Epithelial cell of proximal tubule (primary cell): ENCODE measurements at places on chromosomes 4 and X.

GRCh38 chr4:133592106-133592505 is 443.0 kb downstream of the PCDH10 start:
- no peak for DNase-seq

- DNase-seq, result no peak
Measured at GRCh38 chr4:91118597-91118996, 991.4 kb downstream of the CCSER1 start.

DNA sequence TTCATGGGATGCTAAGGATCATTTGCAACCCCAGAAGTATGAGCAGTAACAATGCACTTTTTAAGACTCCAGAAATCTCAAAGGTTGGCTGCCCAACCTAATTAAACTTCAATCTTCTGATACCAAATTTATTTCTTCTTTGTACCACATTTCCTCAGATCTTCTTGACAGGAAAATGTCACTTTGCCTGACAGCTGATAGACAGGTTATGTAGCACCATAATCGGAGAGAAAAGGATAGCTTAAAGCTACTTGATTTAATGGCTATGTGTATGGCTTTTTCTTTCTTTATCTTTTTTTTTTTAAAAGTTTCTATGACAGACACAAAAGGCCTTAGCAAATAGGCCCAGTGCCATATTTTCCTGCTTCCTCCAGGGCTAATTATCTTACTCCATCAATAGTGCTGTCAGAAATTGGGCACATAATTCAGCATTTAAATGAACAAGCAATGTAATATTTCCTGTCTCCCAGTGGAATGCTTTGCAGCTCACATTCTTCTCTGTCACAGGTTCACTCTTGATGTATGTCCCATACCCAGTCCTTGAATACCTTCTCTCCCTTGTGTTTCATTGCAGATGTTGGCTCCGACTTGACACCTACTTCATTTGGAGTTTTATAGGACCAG is 795.7 kb downstream of the ADGRL3 start:
- DNase-seq, result no peak

DNA sequence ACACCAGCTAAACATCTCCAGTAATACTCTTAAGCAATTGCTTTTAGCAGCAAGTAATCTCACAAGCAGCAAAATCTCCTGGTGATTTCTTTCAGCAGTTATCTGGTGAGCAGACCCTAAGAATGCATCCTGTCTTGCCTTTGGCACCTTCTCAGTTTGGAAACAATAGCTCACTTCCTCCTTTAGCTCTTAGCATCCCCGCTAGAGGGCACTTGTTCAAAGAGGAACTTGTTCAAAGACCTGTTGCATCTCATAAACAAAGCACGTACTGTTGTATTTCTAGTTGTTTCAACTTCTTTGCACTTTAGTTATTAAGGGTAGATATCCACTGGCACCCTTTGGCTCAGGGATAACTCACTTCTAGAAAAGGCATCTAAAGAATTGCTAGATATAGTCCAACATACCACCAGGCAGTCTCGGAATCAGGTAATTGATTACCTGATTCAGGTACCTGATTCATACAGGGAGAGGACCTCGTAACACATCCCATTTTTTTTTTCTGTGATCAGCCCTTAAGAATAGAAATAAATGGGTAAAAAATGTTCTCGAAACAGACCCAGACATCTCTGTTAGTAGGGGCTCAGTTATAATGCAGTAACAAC is 81.9 kb upstream of the QRFPR start:
- DNase-seq, result no peak

DNA sequence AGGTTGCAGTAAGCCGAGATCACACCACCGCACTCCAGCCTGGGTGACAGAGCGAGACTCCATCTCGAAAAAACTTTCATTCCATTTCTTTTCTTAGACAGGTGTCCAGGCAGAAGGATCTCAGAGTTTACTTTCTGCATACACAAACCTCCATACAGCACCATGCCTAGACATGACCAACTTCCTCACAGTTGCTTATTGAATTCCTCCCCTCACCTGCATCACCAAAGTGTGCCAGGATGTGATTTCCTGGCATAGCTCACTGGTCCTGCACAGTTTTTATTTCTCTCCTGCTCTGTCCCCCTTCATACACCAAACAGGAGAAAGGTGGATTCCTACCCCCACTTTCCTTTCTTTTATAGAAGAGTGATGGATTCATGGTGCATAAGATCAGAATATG is 34.7 kb upstream of the PPARGC1A start:
- no peak for DNase-seq

DNA sequence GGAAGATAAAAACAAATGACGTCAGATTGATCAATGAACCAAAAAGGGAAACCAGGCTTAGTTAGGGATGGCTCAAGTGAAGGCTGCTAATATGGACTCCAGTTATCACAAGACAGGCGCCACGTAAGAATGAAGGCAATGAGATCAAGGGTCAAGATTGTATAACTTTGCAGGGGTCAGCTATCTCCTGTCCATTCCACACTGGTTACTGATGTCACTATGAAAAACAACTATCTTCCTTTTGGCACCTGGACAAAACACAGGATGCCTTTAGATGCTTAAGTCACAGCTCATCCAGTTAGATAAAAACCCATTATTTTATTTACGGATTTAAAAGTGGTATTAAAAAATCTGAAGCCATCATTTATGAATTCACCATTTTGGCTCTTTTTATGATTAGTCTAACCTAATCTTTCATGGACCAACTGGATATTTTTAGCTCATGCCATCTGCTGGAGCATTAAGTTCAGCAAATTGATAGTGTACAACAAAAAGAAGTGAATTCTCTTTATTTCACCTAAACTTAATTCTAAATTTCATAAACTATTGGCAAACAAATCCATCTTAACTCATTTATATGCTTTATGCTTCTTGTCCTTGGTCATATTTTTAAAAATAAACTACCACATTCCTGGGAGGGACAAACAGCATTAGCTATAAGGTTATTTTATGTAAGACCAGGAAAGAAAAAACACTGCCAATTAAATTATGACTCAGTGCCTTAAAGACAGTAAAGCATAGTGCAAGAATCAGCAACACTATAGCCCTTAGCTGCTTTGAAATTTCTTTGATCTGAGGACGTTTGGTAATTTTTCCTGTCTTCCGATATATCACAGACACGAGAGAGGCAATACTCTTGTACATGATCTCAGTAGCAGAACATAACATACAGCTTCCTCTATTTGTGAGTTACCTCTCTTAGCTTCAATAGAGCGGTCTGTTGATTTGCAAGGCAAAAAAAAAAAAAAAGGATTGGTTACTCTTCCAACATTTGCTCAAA is 27.0 kb downstream of the DHX15 start:
- DNase-seq, result peak; percentile 16

GRCh38 chr4:184983672-184984356 is 34.5 kb upstream of the HELT start:
- DNase-seq, result peak; percentile 39

- no peak for DNase-seq
Measured at GRCh38 chr4:12242354-12242753, 813.7 kb upstream of the HS3ST1 start.

DNA sequence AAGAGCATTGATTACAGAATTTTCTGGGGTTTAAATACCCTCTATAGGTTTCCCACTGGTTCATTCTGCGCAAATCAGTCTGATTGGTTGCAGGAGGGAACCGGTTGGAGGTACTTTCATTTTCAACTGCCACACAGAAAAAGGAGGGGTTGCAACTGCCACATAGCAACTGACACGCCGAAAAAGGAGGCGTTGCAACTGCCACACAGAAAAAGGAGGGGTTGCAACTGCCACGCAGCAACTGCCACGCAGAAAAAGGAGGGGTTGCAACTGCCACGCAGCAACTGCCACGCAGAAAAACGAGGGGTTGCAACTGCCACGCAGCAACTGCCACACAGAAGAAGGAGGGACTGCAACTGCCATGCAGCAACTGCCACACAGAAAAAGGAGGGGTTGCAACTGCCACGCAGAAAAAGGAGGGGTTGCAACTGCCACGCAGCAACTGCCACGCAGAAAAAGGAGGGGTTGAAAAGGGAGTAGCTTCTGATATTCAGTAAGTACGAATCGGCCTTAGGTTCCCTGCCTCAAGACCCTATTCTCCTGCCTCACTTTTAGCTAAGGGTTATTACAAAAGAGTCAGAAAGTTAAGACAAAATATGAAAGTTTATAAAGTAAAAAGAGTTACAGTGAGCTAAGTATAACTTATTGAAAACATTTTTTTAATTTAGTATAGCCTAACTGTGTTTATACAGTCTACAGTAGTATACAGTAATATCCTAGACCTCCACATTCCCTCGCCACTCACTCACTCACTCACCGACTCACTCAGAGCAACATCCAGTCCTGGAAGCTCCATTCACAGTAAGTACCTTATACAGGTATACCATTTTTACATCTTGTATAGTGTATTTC is 431.8 kb downstream of the KCTD8 start:
- no peak for DNase-seq

GRCh38 chr4:137359691-137360315 is 172.5 kb downstream of the PCDH18 start:
- no peak for DNase-seq

- DNase-seq, result no peak
Measured at GRCh38 chr4:47974566-47974965, 41.9 kb downstream of the CNGA1 start.

DNA sequence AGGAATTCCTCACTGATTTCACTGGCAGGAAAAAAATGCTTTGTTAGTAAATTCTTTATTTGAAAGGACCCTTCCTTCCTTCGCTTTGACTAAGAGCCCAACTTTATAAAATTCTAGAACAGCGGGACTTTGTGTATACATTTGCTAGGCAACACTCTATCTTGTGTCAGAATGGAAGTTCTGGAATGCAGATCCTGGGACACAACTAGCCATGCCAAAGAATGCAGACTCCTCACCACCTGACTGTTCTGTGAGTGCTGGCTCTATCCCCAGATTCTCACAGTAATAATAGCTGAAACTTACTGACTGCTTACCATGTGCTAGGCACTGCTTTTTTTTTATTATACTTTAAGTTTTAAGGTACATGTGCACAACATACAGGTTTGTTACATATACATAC is 73.3 kb upstream of the ZDHHC15 start:
- DNase-seq, result no peak

GRCh38 chr4:127959794-127960193 is 5.2 kb downstream of the MFSD8 start:
- no peak for DNase-seq

DNA sequence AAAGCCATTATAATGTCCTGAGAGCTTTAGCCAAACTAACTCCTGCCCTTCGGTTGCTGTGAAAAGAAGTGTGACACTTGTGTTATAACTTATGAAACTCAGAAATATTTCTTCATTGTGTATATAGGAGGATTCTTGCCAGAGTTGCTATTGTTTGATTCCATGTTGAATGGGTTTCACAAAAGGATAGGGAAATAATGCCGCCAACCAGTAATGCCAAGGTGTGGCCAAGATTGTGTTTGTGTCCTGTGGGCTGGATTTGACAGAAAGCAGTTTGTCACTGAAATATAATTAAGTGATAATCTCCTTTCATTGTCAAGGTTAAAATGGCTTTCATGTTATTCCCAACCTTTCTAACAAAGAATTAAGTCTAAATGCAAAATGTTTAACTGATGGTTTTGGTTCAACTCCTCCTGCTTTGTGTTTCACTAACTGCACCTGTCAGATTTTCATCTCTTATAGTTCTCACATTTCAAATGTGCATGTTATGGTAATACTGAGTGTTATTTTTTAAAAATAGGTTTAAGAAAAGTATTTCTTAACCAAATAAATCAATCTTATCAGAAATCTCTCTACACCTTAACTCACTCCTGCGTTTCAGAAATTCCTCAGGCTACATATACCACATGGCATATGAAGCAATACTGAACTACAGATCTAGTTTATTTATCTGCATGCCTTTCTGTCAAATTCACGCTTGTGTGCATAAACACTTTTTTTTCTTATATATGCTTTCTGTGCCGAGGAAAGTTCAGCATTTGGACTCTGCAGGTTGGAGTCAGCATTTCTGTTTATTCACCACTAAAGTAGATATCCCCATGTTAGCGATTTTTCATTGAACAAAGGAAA is at the start of gene CLDN22:
TSS of gene CLDN22 (minus strand) at position 66 of the 849 bp plus-strand sequence. CDS start at position 8, 58 bp downstream.
- DNase-seq, result no peak

- no peak for DNase-seq
Measured at GRCh38 chrX:41198410-41198809, 113.2 kb downstream of the USP9X start.

DNA sequence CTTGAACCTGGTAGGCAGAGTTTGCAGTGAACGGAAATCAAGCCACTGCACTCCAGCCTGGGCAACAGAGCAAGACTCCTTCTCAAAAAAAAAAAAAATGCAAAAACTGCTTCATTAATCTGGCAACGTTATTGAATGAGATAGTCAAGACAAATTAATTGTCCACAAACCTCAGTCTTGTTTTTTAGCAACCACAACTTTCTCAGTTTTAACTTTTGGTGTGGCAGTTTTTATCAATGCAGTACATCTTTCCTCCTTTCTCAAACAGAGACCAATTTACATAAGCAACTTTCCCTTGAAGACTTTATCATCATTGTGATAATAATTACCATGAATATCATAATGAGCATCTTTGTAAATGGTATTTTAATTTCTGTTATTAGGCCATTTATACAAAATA is 61.7 kb upstream of the GALNTL6 start:
- DNase-seq, result no peak

DNA sequence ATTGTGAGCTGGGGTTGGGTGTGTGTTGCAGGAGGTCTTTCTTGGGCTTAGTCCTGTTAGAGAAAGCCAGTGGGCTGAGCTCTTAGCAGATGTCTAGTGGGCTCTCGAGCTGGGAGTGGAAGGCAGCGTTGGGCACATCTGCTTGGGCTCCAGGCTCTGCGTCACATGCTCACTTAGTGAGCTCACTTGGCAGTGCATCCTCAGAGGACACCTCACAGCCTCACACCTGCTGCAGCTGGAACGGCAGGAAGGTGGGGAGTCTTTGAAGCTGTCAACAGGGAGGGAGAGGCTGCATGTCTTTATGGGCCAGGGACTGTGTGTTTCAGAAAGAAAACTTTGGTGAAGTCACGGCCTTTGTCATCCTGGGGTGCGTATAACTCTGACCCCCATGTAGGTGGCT is 82.2 kb downstream of the PSAPL1 start:
- DNase-seq, result no peak

DNA sequence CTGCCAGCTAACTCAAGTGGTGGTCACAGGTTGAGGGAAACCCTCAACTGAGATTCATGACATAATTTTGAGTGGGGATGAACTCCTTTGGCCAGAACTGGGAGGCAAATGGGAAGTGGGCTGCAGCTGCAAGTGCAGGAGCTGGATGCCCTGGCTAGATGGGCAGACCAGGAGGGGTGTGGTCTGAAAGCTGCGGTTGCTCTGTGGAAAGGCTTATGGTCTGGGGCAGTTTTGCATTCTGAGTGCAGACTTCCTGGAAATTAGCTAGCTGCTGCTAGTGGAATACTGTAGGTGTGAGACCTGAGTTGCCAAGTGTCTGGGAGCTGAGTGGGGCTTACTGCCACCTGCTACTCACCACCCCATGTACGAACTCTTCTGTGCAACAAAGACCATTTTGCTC is 52.1 kb upstream of the NAP1L2 start:
- DNase-seq, result no peak

DNA sequence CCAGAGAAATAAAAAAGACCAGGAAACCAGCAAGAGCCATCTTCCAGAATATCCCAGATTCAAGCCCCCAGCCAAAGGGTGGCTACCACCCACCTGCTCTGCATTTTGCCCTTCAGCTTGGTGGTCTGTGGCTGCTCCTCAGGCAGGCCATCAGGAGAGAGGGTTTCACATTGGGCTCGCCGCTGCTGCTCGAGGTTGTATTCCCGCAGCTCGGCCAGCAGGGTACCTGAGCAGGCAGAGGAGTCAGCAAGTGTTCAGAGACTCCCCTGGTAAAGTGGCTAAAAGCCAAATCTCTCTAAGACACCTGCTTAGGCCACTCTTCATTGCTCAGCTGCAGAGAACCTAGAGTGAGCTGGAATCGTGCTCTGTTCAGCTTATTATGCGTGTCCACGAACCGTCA is 110.8 kb upstream of the HSD17B10 start:
- no peak for DNase-seq
